ENCODE measurements at places on chromosomes 12 and 14.

- no peak for DNase-seq
Measured at GRCh38 chr12:118689793-118690192, 291.5 kb upstream of the SRRM4 start.

DNA sequence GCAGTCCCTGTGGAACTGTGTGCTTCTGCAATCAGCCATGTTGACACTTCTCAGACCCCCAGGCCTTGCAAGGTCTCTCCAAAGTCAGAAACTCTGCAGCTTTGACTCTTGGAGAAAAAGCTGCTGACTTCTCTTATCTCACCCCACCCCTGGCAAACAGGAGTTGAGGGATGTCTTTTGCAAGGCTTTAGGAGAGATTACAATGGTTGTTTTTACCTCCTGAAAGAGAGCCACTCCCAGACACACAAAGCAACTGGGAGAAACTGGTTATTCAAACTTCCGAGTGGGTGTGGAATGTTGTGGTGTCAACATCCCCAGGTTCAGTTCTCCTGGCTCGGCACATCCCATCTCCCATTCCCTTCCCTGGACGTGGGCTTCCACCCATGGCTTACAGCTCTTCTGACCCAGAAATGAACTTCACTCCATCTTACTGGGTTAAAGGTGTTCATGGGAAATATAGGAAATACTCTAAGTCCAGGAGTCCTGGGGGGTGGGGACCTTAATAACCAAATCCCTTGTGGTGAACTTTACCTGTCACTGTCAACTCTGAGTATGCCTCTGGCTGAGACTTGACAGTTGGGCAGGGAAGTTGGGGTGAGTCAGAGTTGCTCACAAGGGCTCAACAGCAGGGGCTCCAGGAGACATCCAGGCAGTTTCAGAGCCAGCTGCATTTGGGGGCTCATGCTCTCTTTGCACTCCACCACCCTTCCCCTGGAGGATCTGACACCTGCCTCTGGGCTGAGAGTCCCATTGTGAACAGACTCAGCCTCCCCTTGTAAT lies 41.9 kb downstream of the CCDC177 start:
- DNase-seq = no peak

DNA sequence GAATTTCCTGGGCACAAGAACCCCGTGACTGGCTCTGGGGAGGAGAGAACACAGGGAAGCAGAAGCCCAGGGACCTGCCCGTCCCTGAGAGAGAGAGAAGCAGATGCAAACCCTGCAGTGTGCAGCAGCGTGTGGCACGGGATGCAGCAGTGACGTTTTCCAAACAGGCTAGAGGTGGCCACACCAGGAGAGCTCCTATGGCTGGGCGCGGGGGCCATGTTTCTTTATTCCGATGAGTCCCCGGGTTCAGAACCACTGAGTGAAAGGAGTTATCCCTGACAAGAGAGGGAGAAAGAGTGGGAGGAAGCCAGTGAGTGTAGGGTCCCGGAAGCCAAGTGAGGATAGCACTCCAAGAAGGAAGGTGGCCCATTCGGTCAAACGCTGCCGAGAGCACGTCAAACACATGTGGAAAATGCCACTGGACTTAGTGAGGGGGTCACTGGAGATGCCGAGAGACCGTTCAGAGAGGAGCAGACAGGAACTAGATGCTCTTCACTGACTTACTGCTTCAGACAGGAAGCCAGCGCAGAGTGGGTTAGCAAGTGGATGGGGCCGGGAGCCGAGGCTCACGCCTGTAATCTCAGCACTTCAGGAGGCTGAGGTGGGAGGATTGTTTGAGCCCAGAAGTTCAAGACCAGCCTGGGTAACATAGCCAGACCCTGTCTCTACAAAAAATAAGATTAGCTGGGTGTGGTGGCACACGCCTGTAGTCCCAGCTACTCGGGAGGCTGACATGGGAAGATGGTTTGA lies 123.0 kb downstream of the BCL11B start:
- DNase-seq = no peak

DNA sequence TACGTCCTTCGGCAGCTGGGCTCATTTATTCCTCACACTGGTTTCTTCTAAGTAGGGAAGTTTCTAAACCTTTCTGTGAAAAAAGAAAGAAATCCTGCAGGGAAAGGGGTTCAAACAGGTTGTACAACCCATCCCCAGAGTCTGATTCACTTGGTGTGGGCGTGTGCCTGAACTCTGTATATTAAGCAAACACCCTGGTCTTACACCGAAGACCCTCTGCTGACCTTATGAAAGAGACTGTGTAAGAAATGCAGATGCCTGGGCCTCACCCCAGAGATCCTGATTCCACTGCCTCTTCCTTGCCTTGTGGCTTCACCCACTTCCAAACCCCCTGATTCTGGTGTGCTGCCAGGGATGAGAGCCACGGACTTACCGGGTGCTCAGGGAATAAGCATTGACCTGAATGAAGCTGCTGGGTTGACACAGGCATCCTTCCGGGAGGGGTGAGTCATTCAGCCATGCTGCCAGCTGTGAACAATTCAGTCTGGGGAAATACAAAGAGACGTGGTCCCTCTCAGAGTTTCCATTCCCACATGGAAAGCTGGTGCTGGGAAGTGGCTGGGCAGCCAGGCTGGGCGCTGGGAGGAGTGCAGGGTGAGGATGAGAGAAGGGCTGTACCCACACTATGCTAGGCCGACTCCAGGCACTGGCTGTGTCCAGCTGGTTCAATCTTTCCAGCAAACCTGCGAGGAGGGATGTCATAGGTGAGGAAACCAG lies 26.5 kb upstream of the ACTN1 start:
- DNase-seq = no peak

GRCh38 chr12:131441060-131441396 lies 269.9 kb upstream of the SFSWAP start:
- DNase-seq = no peak

GRCh38 chr14:96039633-96040311 lies 610 bp downstream of the C14orf132 start:
- no peak for DNase-seq

GRCh38 chr12:107092669-107093416 lies 506 bp downstream of the CRY1 start:
- DNase-seq = peak; percentile 66

GRCh38 chr14:90851327-90852036 lies 35.3 kb upstream of the TTC7B start:
- no peak for DNase-seq

- no peak for DNase-seq
Measured at GRCh38 chr12:13340149-13340548, 143.6 kb downstream of the EMP1 start.

- no peak for DNase-seq
Measured at GRCh38 chr12:24798335-24798734, 150.6 kb downstream of the BCAT1 start.

- DNase-seq = no peak
Measured at GRCh38 chr12:31752450-31752849, 23.6 kb upstream of the AMN1 start.

DNA sequence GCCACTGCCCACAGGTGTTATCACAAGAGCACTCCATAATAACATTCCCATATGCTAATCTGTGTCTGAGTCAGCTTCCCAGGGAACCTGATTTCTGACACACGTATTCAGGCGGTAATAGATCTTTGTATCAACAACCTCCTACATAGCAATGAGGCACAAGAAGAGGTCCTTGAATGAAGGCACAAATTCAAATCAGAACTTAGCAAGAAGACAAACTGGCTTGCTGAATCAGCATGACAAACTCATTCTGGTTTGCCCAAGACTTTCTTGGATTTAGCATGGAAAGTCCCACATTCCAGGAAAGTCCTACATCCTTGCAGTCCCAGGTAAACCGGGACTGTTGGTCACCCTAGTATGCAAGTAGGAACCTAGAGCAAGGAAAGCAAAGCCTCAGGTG lies 33.9 kb upstream of the RNU6-7 start:
- DNase-seq = no peak

DNA sequence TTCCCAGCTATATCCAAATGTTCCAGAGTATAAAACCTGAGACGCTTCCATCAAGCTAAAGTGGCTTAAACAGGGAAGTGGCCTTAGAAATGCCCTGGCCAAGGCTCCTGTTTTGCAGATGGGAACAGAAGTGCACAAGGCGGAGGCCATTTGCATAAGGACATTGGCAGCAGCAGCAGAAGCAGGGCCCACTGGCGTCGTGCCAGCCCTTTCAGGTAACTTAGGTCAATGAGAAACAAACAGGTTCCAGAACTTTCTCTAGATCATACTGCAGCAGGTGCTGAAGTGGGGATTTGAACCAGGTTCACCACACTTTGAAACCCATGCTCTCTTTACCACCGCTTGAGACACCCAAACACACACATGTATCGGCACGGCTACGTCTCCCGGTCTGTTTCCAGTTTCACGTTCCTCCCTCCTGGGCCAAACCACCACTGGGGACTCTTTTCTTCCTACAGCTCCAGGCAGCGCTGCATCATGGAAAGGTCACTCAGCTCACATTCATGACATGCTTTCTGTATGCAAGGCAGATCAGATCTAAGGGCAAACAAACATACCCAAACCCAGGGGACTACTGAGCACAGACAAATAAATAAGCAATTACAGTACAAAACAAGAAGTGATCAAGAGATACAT lies 46.0 kb upstream of the PLEKHG6 start:
- no peak for DNase-seq

DNA sequence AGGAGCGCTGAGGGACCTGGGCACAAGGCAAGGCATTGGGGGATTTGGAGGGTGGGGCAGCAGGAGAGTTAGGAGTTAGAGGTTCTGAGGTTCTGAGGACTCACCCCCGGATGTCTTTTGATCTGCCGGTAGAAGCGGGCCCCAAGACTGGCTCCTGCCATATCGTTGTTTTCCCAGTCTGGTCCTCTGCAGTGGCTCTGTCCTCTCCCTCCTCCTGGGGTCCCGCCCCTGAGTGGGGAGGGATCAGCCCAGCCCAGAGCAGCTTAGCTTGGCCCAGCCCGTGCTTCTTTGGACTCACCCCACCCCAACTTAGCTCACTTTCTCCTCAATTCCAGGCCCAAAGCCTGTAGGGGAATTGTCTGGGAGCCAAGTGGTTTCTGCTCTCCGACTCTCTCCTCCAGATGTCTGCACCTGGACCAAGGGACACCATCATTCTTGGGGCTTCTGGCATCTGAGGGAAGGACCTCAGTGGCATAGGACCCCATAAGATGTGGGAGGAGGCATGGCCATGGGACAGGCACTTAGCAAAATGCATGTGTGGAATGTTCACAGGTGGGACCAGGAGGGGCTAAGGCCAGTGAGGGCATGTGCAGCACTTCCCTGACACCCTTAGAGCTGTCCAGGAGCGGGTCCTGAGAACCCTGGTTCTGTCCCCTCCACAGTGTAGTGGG lies 7.5 kb downstream of the SHMT2 start:
- peak; percentile 15 for DNase-seq

DNA sequence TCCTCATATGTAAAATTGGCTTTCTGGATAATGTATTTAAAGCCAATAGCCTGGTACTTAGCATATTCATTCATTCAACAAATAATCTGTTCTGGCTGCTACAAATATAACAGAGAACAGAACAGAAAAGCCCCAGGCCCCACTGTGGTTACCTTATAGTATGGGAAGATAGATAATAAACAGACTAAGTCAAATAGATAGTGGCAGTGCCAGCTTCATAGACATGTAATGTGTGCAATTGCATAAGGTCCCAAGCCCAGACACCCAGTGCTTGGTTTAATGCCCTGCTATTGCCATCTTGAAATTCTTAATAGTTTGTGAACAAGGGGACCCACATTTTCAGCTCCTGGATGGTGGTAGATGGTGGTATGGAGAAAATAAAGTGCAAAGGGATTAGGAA lies 320.2 kb upstream of the USP15 start:
- DNase-seq = no peak

All from CD4-positive, alpha-beta T cell treated with Interleukin-15 for 1 hour (primary cell).